ENCODE measurements at places on chromosomes 5 and 9.

- DNase-seq: no peak
These were observed 7.0 kb upstream of the DCTN4 start for GRCh38 chr5:150765799-150766169.

GRCh38 chr5:130216286-130216685 is 312.0 kb downstream of the CHSY3 start:
- no peak for DNase-seq

GRCh38 chr9:120901755-120902568 is 24.6 kb downstream of the TRAF1 start:
- no peak for DNase-seq

GRCh38 chr9:72589667-72590521 is 68.5 kb downstream of the TMC1 start:
- no peak for DNase-seq

DNA sequence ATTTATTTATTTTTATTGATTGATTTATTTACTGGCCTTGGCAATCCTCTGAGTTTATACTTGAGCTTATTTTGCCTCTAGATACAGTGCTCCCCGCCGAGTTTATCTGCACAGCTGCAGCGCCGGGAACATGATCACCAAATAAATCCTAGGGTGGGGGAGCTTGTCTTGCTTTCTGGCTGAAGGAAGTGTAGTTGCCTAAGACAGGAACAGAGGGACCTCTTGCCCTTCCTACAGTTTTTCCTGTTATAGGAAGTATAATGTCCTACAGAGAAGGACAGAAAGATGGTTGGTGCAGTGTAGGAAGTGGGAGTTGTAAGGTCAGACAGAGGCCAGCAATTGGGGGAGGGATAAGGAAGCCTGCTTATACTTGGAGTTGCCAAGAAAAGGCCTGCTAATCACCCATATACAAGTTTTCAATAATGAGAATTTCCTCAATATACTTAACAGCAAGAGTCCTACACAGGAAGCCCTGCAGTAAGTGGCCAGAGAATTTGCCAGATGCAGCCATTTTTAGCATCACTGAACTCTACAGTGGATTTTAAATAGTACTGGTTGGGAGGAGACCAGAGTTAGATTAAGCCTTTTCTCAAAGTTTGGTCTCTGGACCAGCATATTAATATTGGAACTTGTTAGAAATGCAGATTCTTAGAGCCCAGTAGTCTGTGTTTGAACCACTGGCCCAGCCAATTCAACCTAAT is 7.7 kb downstream of the AOPEP start:
- DNase-seq: no peak

- DNase-seq: no peak
These were observed 137.8 kb downstream of the AGTPBP1 start for GRCh38 chr9:85603936-85604335.

DNA sequence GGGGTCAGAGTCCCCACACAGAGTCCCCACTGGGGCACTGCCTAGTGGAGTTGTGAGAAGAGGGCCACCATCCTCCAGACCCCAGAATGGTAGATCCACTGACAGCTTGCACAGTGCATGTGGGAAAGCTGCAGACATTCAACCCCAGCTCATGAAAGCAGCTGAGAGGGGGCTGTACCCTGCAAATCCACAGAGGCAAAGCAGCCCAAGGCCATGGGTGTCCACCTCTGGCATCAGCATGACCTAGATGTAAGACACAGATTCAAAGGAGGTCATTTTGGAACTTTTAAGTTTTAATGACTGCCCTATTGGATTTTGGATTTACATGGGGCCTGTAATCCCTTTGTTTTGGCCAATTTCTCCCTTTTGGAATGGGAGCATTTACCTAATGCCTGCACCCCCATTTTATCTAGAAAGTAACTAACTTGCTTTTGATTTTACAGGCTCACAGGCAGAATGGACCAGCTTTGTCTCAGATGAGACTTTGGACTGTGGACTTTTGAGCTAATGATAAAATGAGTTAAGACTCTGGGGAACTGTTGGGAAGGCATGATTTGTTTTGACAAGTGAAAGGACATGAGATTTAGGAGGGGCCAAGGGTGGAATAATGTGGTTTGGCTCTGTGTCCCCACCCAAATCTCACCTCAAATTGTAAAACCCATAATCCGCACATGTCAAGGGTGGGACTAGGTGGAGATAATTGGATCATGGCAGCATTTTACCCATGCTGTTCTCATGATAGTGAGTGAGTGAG is 56.3 kb upstream of the ITGA1 start:
- no peak for DNase-seq

DNA sequence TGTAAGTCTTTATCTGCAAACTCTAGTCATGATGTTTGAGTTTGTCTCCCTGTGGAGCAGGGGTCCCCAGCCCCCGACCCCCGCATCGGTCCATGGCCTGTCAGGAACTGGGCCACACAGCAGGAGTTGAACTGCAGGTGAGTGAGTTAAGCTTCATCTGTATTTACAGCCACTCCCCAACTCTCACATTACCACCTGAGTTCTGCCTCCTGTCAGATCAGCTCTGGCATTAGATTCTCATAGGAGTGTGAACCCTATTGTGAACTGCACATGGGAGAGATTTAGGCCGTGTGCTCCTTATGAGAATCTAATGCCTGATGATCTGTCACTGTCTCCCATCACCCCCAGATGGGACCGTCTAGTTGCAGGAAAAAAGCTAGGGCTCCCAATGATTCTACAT is 7.0 kb downstream of the C9orf85 start:
- no peak for DNase-seq

DNA sequence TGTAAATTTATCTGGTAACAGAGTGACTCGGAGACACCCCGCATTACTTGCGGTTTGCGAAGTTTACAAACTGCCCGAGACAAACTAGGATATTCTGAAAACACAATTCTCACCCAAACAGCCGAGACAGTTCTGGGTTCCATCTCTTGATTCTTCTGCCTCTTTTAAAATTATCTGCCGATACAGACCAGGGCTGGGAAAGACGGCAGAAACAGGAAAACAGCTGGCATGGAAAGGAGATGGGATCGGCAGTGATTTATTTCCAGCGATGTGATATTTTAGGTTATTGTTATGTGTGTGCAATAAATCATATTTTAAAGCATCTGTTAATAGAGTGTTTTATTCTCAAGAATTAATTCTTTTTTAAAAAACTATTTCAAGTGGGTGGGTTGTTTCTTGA is 93.3 kb upstream of the LMX1B start:
- no peak for DNase-seq

DNA sequence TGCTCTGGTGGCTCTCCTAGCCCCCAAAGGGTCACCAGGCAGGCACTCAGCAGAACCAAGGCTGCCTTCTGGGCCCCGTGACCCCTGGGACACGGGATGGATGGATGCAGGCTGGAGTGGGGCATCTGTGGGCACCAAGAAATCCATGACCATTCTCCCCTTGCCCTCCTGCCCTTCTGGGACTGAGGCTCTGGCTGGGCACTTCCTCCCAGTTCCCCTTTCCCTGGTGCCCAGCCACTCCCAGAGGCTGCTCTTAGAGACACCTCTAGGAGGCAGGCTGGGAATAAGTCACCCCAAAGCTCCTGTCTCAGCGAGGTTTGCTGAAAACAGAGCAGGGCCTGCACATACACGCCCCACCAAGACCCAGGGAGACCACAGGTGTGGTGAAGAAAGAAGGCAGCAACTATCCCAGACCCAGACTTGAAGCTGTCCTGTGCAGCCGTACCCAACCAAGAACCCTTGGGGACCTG is 943 bp downstream of the STING1 start:
- DNase-seq: peak; percentile 34

- no peak for DNase-seq
These were observed 355.4 kb upstream of the PDE4D start for GRCh38 chr5:60248901-60249300.

DNA sequence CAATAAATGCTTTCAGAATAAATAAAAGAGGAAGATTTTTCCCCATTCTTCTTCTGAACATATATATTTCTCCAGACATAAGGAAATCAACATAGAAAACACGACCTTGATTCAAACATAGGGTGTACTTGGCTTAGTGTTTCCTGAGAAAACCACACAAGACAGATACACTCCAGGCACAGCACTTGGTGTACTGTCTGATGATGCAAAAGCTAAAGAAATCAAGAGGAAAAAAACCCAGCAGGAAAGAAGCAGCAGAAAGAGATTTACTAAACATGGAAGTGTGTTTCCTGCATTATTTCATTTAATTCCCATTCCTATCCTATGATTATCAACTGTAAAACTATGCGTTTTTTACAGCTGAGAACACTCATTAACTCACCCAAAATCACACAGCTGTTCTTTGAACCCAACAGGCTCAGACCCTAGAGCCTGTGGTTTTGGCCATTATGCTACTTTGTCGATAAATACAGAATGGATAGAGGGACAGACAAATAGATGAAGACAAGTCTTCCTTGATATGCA is 46.1 kb downstream of the NIPAL4 start:
- DNase-seq: no peak

DNA sequence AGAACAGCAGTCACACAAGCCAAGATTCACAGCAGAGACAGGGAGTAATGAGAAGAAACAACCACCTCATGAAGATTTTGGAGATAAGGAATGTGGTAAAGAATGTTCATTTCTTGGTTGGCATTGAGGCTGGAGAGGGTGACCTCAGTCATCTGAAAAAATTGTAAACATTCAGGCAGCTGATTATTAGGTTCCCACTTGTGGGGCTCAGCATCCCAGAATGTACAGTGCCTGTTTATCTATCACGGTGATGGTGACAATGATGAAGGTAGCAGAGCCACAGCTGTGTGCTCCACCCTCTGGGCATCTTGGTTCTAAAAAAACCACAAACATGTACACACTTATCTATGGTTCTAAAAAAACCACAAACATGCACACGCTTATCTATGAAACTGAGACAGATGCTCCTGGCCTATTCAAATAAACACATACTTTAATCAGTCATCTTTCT is 143.9 kb upstream of the MOCS2 start:
- peak; percentile 69 for DNase-seq

DNA sequence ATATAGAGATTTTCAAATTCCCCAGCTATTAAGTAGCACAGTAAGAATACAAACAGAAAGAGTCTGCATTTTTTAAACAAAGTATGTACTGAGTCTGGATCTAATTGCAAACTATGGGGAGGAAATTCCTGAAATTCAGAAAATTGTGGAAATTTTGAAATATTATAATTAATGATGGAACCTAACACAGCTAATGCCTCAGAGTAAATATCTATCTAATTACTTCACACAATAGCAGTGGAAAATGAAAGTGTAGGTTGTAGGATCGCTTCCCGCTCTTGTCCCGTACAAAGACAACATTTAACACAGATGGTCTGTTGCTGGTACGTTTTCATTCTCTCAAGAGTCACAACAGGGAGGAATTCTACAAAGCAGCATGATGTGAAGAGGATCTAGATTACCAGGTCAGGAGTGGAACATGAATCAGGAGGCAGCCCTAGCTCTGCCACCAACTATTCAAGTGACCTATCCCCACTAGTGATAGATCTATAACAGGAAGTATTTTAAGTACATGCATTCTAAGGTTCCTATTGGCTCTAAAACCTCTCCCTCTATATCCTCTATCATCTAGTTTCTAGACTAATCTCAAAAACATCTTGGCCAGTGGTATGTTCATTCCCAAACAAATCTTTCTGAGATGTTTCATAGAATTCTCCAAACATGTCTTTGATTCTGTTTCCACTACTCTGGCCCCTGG is 58.9 kb upstream of the GRAMD2B start:
- DNase-seq: no peak

GRCh38 chr9:35915681-35916294 is 6.5 kb downstream of the SPAAR start:
- no peak for DNase-seq

GRCh38 chr9:15142878-15143534 is 164.0 kb downstream of the TTC39B start:
- DNase-seq: peak; percentile 53

GRCh38 chr9:84759300-84759750 is 89.8 kb downstream of the NTRK2 start:
- no peak for DNase-seq

DNA sequence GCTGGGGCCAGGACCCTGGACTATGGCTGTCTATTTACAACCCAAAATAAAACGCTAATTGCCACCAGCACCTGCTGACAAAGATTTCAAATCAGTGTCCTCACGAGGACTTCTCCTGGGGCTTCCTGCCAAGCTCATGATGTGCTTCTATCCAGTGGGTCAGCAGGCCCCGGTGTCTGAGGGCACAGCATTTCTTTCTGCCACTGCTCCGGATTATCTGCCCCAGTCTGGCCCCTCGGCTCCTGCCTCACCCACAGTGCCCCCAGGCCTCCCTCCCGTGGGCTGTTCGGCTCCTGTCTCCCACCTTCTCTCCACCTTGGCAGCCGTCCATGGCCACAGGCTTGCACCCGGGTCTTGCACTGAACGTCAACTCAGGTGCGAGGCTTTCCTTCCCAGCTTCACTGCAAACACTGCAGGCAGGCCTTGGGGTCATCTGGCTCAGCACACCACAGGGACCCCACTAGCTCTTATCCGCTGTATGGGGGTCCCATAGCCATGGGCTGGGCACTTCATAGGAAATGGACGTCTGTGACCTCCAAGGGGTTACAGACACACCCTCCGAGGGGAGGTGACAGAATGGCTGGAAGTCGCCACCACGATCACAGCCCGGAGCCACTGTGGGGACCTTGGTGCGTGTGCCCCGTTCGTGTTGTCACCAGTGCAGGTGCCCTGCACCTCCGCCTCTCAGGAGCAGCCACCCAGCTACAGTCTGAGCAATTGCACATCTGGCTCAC is 43.8 kb upstream of the FCN1 start:
- DNase-seq: no peak

DNA sequence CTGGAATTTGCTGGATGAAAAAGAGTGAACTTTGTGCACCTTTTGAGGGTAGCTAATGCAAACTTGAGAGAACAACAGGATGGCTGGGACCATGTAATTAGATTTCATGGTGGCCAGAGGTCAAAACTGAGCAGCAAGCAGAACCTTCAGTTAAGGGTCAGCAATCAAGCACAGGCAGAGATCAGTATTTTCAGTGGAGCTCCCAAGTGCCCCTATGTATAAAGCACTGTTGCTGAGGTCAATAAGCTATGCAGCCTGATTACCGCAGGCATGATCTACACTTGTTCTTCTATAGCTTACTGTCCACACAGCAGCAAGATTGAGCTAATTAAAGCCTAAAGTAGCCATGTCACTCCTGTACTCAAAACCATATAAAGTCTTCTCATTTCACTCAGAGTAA is 62.1 kb upstream of the TMC1 start:
- no peak for DNase-seq

GRCh38 chr9:114327749-114328148 is 1.9 kb upstream of the ORM2 start:
- DNase-seq: no peak

DNA sequence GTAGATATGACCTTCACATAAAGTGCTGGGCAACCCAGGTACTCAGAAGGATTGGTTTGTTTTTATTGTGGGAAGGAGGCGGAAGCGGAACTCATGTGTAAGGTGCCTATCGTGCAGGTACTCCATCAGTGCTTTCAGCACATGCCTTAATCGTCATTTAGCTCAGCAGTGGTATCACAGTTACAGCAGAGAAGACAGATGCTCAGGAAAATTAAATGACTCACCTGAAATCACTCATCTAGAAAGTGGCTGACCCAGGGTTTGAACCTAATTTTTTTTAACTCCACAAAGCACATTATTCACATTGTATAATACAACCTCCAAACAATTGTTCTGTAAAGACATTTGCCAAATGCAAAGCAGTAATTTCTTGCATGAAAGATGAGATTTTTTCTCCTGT is 2.2 kb downstream of the C5orf46 start:
- no peak for DNase-seq
